ENCODE measurements at places on chromosomes 2 and 18. TPM values are rescaled to one million over a fixed set of nuclear protein-coding genes. Genes with fewer than 3 reads are reported as not detected.

PTPRN gene
- 0.36 TPM for total RNA-seq

CYP27A1 gene
- total RNA-seq: 35.2 TPM

SP140L gene
- total RNA-seq: 20.2 TPM

C1GALT1C1L gene
- 0.97 TPM for total RNA-seq

MBD1 gene
- total RNA-seq: 84.5 TPM

MC5R gene
- total RNA-seq: not detected

CD28 gene
- total RNA-seq: not detected

IMPA2 gene
- 29.3 TPM for total RNA-seq

BCL11A gene
- total RNA-seq: 41.9 TPM

AKAIN1 gene
- not detected for total RNA-seq

ACTG2 gene
- total RNA-seq: 7.2 TPM

BMP10 gene
- not detected for total RNA-seq

SP9 gene
- total RNA-seq: under 0.01 TPM

ANKRD30B gene
- total RNA-seq: 0.24 TPM

TMSB10 gene
- total RNA-seq: 3,238 TPM

NDUFB3 gene
- total RNA-seq: 18.5 TPM

CACNB4 gene
- total RNA-seq: 6.4 TPM

LONRF2 gene
- not detected for total RNA-seq

VSNL1 gene
- total RNA-seq: 0.16 TPM

SERPINB10 gene
- total RNA-seq: not detected

NXPH2 gene
- not detected for total RNA-seq

ZNF892 gene
- 9.1 TPM for total RNA-seq

IFIH1 gene
- total RNA-seq: 9.7 TPM

SCN1A gene
- 11.5 TPM for total RNA-seq

DNAJC5G gene
- total RNA-seq: not detected

GKN2 gene
- not detected for total RNA-seq

CYP26B1 gene
- 10.2 TPM for total RNA-seq

LIPG gene
- 0.24 TPM for total RNA-seq

ELOA2 gene
- not detected for total RNA-seq

ZNF532 gene
- total RNA-seq: 43.7 TPM

DPP4 gene
- 41.2 TPM for total RNA-seq

LIMS4 gene
- not detected for total RNA-seq

CD8B gene
- not detected for total RNA-seq

SNRNP27 gene
- total RNA-seq: 22.8 TPM

NOSTRIN gene
- total RNA-seq: 0.12 TPM

CMPK2 gene
- 6.0 TPM for total RNA-seq

NCKAP5 gene
- 0.85 TPM for total RNA-seq

ABCG8 gene
- total RNA-seq: not detected

HK2 gene
- 54.0 TPM for total RNA-seq

SELENOI gene
- 13.6 TPM for total RNA-seq

ADAM23 gene
- total RNA-seq: 0.12 TPM

CCNT2 gene
- total RNA-seq: 26.5 TPM

SCN3A gene
- total RNA-seq: not detected

DSEL gene
- 123 TPM for total RNA-seq

BCS1L gene
- total RNA-seq: 20.8 TPM

CPO gene
- not detected for total RNA-seq

SERPINB2 gene
- total RNA-seq: 19.6 TPM

MROH2A gene
- not detected for total RNA-seq

ADGRF3 gene
- total RNA-seq: under 0.01 TPM

PLEKHA3 gene
- total RNA-seq: 9.1 TPM

ATP6V1C2 gene
- total RNA-seq: not detected

PSMA8 gene
- not detected for total RNA-seq

SH2D6 gene
- not detected for total RNA-seq

IKZF2 gene
- total RNA-seq: 12.2 TPM

FAP gene
- total RNA-seq: 195 TPM

SPATA3 gene
- not detected for total RNA-seq

DLGAP1 gene
- under 0.01 TPM for total RNA-seq

RNF152 gene
- 21.4 TPM for total RNA-seq

SCN7A gene
- not detected for total RNA-seq

Measured in hair follicle dermal papilla cell (primary cell).